Stimulated activated CD4-positive, alpha-beta T cell treated with anti-CD3 and anti-CD28 coated beads, TNF-alpha, amount 100 ng/mL, for 4 hours (primary cell): ENCODE measurements at places on chromosomes 2 and 18.

- DNase-seq: no peak
Measured at GRCh38 chr2:204483608-204484081, 61.6 kb upstream of the PARD3B start.

- DNase-seq: no peak
Measured at GRCh38 chr2:128807317-128807716, 488.6 kb upstream of the HS6ST1 start.

- no peak for DNase-seq
Measured at GRCh38 chr2:25174192-25174861, 5.9 kb upstream of the POMC start.

- no peak for DNase-seq
Measured at GRCh38 chr2:1595274-1595673, 149.0 kb downstream of the PXDN start.

- no peak for DNase-seq
Measured at GRCh38 chr2:50049267-50049666, 895.0 kb upstream of the FSHR start.

GRCh38 chr2:125516496-125517109 lies 1139.4 kb upstream of the GYPC start:
- no peak for DNase-seq

- DNase-seq: no peak
Measured at GRCh38 chr2:199303728-199304177, 154.0 kb downstream of the SATB2 start.

- no peak for DNase-seq
Measured at GRCh38 chr2:127122361-127123027, 15.5 kb upstream of the BIN1 start.

DNA sequence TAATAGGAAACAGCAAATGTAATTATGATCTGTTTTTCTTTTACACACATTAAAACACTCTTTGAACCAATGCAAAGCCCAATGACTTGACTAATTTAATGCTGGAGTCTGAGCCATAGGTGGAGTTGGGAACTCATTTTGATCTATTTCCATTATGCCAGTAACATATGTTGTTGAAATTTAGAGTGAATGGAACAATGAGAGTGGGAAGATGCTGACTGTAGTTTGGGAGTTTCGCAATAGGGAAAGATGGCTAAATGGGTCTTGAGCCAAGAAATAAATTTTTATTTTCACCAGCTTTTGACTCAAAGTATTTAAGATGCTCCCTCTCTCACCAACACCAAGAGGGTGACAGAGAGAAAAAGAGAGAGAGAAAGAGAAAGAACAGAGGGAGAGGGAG lies 246.7 kb downstream of the DLGAP1 start:
- no peak for DNase-seq

- DNase-seq: no peak
Measured at GRCh38 chr18:13359210-13359609, 140.7 kb downstream of the LDLRAD4 start.

DNA sequence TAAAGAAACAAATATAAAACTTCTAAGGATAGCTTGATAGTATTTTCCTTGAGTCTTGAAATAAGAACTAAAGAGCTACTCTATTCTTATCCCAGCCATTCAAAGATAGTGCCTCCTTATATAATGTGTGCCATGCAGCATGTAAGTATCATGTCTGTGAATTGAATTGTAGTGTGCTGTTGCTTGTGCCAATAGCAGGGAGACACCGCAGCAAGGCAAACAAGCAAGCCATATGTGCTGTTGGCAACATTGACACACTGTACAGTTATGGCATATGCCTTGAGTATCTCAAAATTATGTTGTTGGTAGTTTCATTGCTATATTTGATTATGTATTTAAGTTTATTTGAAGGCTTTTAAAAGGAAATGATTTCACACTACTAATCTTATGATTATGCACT lies 58.2 kb downstream of the ERBB4 start:
- DNase-seq: no peak

- DNase-seq: no peak
Measured at GRCh38 chr2:12271589-12271984, 445.1 kb upstream of the TRIB2 start.

- peak; percentile 56 for DNase-seq
Measured at GRCh38 chr2:42105330-42106256, 57.8 kb downstream of the PKDCC start.
